ENCODE measurements at places on chromosomes 4 and X.

- DNase-seq, result peak; percentile 51
Measured at GRCh38 chr4:79917246-79917645, 155.8 kb downstream of the ANTXR2 start.

- no peak for DNase-seq
Measured at GRCh38 chr4:38049545-38050170, 89.5 kb downstream of the PTTG2 start.

- no peak for DNase-seq
Measured at GRCh38 chrX:145464650-145465049, 217.3 kb downstream of the SPANXN1 start.

DNA sequence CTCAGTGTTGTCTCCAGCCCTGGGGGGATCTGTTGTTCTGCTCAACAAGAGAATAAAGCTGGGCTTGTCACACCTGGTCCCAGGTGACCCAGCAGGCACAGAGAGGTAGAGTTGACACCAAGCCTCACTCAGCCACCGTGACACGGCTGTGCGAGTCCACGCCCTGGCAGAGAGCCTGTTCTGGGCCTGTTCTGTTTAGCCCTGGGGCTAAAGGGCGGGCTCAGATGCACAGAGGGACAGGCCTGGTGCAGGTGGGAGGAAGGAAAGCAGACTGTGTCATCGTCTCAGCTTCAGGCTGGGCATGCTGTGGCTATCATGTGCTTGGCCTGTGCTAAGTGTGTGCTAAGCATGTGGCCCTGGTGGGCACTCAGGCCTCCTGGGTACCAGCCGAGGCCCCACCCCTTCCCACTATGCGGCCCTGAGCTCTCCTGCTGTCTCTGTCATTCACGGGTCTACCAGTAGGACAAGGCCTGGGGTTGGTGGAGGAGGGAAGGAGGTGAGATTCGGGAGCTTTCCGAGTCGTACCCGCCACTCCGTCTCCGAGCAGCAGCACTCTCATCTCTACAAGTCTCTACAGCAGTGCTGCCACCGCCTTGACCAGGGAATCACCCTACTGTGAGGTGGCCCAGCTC lies 10.8 kb downstream of the WFS1 start:
- DNase-seq, result no peak

GRCh38 chrX:22073928-22074327 lies 41.8 kb downstream of the PHEX start:
- no peak for DNase-seq

GRCh38 chr4:159435561-159436023 lies 332.7 kb downstream of the RAPGEF2 start:
- peak; percentile 17 for DNase-seq
